ENCODE measurements at places on chromosomes 1 and 21.

GRCh38 chr21:46063734-46064680 is 33.9 kb upstream of the COL6A2 start:
- no peak for DNase-seq

DNA sequence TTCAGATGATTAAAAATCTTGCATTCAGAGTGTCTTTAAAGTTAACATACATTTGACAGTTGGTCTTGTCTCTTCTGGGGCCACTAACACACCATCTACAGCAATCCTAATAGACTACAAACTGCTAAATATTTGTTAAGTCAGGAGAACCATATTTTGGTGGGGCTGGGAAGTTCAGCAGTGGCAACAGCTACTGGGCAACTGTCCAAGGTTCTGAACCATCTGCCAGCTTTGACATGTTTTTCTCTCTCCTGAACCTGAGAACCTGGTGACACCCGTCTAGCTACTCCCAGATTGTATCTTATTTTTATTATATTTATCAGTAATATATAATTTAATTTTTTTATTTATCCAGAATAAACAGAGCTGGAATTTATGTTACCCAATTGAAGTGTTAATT is 199.0 kb upstream of the DPYD start:
- no peak for DNase-seq

- no peak for DNase-seq
These were observed 19.6 kb downstream of the UBE4B start for GRCh38 chr1:10052347-10052746.

DNA sequence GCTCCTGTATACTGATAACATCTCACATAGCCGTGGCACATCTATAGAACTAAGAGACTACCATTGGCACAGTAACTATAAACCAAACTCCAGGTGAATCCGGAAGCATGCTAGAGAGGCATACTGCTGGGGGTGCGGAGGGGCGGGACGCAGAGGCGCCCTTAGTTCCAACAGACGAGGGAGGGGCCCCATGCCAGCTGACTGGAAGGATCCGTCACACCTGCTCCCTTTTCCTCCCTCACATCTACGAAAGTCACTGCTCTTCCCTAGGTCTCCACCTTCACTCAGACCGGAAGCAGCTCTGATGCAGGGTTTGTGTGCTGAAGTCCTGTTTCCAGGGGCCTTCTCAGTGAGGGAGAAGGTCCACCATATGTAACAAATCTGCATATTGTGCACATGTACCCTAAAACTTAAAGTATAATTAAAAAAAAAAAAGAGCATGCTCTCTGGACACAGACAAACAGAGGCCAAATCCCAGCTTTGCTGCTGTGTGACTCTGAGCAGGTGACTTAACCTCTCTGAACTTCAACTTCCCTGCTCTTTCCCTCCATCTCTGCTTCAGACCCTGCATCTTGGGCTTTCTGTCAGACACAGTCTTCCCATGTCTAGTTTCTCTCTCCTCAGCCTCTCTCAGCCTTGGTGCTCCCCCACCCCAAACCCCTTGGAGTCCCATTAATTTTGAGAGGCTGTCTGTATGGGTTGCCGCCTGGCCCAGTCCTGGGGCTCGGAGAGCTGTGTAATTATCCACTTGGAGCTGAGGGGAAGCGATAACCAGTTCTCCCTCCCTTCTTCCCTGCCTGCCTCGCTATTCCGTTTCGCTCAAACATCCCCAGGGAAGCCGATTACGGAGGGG is 7.8 kb upstream of the GJB5 start:
- DNase-seq: no peak

DNA sequence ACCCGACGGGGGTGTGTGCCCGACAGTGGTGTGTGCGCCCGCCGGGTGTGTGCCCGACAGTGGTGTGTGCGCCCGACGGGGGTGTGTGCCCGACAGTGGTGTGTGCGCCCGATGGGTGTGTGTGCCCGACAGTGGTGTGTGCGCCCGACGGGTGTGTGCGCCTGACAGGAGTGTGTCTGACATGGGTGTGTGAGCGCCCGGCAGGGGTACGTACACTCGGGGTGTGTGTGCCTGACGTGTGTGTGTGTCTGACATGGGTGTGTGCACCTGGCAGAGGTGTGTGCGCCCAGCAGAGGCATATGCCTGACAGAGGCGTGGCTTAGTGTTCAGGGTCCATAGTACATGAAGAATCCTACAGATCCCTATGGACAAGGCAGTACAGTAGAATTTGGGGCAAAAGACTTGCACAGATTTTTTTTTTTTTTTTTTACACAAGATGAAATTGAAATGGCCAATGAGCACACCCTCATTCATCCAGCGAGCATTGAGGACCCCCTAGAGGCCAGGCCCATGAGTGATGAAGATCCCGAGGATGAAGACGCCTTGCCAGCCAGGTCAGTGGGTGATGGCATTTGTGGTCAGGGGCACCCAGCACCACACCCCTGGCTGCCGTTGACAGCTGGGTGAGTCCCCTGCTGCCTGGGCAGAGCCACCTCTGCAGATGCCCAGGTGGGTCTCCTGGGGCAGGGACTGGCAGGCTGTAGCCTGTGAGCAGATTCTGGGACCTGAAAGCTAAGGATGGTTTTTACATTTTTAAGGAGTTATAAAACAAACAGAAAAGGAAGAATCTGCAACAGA is 60.1 kb downstream of the ADARB1 start:
- DNase-seq: no peak

Data from stromal cell of bone marrow (primary cell).